ENCODE measurements at places on chromosomes 5 and 9. TPM values are rescaled to one million over a fixed set of nuclear protein-coding genes. Genes with fewer than 3 reads are reported as not detected.

Gene FGF10
- not detected for total RNA-seq

- no peak for DNase-seq
Measured at GRCh38 chr5:82952326-82952725, 124.9 kb downstream of the TMEM167A start.

DNA sequence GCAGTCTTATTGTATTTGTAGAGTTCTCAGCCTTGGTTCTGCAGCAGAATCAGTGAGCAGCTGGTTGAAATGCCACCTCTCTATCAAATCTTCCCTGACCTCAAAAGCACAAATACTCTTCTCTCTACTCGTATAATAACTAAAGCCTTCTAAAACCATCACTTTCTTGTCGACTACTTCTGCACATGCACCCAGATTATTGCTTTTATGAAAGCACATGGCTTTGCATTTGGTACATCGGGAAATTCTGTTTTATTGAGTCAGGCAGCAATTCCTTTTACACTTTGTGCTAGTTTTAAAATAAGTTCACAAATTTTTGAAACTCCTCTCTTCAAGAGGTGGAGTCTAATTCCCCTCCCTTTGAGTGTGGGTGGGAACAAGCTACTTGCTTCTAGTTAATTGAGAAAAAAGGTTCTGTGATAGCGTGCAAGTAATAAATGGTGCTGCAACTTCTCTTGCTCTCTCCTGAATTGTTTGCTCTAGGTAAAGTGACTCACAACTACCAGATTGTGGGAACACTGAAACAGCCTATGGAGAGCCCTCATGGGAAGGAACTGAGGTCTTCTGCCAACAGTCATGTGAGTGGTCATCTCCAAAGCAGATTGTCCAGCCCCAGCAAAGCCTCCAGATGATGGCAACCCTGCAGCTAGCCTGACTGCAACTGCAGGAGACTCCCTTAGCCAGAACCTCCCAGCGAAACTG is 66.0 kb upstream of the TAF1L start:
- DNase-seq = no peak

Gene PDE4D
- total RNA-seq = 25.5 TPM

Gene TMEM171
- not detected for total RNA-seq

Gene PLCXD3
- total RNA-seq = not detected

DNA sequence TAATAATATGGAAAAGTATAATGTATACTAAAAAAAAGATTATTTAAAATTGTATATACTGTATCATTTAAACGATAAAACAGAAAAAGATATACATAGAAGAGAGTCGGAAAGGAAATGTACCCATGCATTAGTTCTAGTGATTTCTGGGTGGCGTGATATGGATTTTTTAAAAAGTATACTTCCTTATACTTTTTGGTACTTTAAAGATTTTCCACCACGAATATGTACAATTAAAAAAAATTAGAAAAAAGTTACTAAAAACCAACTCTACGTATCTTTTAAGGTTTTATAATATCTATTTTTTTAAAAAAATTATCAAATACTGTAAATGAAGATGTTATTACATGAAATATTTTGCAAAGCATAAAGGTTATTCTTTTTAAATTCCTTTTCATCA is 12.3 kb downstream of the PHF19 start:
- DNase-seq = no peak

DNA sequence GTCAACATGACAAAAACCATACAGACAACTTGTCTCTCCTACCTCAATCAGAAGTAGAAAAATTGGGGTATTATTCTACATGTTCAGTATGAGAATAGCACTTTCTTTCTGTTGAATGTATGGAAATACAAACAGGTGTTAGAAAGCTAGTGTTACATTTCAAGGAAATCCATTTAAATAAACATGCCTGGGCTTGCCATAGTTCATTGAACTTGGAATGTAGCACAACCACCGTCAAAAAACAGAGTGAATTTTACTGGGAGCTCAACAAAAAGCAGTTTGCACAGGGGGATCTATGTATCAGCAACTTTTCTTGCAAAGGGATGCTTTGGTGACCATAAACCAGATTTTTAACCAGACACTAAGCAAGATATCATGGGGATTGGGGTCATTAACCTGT is 307.9 kb upstream of the SMARCA2 start:
- DNase-seq = no peak

- no peak for DNase-seq
Measured at GRCh38 chr5:140408750-140409241, 7.2 kb downstream of the ANKHD1 start.

Gene NRG2
- total RNA-seq = not detected

GRCh38 chr5:132253452-132254320 is 3.8 kb upstream of the PDLIM4 start:
- DNase-seq = no peak

DNA sequence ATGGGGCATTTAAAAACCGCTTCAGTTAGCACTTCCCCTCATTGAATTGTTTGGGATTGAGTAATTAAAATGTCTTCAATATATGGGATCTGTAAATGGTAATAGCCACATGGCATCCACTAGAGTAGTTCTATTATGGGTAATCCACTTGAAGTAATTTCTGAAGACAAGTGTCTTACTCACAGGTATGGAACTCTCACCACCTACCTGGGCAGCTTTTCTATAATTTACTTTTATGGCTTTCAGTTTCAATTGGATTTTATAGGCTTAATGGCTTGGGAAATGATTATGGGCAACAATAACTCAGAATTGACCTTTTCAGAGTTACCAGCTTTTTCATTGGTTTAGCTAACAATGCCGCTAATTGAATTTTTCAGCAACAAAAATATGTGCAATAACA is 597.9 kb downstream of the PTPRD start:
- no peak for DNase-seq

- peak; percentile 24 for DNase-seq
Measured at GRCh38 chr5:136132087-136132486, 558 bp upstream of the SMAD5 start.

GRCh38 chr5:103785569-103785968 is 223.0 kb upstream of the NUDT12 start:
- DNase-seq = no peak

Gene SPATA31A7
- total RNA-seq = not detected

DNA sequence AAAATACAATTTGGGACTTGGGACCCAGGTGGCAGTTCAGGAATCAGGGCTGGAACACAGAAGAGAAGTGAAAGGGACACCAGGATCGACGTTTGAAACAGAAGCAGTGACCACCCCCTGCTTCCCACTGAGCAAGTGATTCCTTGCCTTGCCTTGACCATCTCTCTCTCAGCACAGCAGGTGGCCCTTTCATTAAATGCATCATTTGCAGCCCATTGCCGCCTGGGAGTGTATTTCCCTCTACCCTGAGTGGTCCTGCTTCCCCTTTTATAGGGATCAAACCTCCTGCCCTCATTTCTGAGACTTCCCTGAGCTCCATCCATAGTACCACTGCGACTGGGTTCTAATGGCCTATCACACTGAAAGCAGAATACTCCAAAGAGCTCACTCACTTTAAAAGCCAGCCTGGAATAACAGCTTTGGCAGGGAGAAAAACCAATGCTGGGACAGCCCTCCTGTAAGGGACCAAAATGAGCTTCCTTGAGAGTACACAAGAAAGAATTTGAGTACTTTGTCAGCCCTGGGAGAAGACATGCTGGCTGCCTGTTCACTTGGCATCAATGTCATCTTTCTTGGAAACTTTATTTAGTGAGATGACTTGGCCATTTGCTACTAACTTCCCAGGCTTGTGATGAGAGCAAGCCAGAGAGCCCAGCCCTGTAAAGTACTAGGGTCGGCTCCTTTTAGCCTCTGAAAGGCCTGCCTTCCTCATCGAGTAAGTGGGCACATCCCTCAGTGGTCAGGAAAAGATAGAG is 149.7 kb downstream of the SLIT3 start:
- no peak for DNase-seq

DNA sequence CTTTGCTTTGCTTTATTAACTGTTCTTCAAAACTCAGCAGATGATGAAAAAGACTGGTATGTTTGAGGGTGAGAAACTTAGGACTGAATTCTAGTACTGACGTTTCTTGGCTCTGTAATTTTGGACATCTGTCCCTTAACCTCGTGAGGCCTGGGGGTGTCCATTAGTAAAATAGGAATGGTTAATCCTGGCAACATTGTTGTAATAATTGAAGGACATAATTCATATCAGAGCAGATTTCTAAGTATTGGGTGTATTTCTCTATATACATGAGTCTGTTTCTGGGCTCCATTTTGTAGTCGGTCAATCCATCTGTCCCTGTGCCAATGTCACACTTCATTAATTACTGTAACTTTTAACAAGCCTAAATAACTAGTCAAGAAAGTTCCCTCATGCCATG is 206.7 kb downstream of the MAST4 start:
- DNase-seq = no peak

DNA sequence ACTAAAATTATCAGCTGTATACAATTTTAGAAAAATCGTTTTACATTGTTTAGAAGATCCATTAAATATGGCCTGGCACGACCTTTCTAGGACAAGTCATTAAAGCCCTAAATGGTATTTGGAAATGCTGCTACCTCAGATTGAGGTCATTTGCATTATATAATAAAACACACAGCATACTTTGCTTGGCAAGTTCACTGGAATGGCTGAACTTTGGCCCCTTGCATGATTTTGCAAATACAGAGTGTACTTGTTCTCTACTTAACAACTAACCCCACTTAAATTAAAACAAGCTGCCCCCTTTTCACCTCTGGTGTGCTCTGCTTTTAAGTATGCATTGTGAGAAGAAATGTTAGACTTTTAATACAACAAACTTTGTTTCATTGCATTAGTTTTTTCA is 860.1 kb downstream of the PTPRD start:
- DNase-seq = no peak

DNA sequence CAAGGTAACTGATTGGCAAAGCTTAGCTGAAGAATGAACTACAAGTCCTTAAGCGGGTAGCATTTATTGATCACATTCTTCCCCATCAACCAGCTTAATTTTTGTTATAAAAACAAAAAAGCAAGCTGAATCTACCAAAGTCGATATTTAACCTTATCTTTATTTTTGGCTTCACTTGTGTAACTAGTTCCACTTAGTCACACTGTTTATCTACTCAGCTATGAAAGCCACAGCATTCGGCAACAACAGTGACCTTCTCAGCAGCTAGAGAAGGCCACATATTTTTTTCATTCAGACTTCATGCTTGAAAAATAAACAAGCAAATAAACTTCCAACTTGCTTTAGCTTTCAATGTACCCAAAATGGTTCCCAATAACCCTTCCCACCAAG is 69.4 kb downstream of the KLHL3 start:
- no peak for DNase-seq

- no peak for DNase-seq
Measured at GRCh38 chr9:107681988-107682387, 192.4 kb upstream of the KLF4 start.

DNA sequence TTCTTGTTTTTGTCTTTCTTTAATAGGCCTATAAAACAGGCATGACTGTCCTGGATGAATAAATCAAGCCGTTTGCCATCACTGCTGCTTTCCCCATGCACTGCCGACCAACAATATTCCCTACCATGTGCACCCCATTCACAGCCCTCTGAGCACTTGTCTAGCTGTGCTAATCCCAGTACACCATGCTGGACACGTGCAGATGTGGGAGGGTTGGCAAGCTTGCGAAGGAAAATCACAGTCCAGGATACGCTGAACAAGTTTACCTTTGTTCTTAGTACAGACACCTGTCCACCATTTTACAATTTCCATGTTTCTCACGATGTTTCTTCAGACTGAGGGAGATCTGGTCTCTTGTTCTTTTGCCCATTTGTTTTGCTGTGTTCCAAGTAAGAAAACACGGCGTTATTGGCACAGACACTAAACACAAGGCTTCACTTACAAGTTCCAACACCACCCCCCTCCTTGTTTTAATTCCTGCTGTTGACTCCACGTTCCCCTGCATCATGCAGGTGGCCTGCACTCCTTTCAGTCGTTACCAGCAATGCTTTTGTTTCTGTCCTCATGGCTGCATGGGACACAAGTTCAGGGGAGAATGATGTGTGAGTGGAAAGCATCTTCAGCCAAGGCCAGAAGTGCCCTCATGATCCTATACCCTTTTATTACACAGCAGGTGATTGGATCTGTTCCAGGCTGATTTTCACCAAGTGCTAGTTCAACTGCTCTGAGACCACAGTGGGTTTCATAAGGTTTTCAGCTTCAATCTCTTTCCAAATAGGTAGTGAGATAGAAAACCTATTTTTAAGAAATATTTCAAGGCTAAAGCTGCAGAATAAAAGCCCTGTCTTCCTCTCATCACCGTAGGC is 608.9 kb downstream of the IRX1 start:
- no peak for DNase-seq

- DNase-seq = no peak
Measured at GRCh38 chr5:132526974-132527564, 16.3 kb downstream of the IL5 start.

Gene SMIM15
- 35.7 TPM for total RNA-seq

GRCh38 chr9:81822301-81822865 is 105.8 kb upstream of the SPATA31D4 start:
- no peak for DNase-seq

DNA sequence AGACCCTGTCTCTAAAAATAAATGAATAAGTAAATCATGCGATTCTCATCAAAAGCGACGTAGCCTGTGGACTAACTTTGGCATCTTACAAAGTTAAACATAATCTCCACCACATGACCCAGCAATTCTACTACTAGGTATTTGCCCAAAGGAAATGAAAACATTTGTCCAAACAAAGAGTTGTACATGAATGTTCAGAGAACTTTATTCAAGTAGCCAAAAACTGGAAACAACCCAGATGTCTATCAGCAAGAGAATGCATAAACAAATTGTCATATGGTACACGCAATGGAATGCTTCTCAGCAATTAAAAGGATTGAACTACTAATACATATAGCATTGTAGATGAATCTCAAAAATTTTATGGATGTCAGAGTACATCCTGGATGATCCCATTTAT is 82.6 kb downstream of the ADRB2 start:
- DNase-seq = no peak

- no peak for DNase-seq
Measured at GRCh38 chr9:87556039-87556438, 58.4 kb downstream of the DAPK1 start.

Gene NKD2
- 0.16 TPM for total RNA-seq

- no peak for DNase-seq
Measured at GRCh38 chr9:36690412-36691168, 117.9 kb downstream of the MELK start.

Gene MVB12B
- total RNA-seq = 2.5 TPM

- no peak for DNase-seq
Measured at GRCh38 chr5:115932991-115933390, 29.3 kb upstream of the LVRN start.

Gene HIGD2A
- 113 TPM for total RNA-seq

DNA sequence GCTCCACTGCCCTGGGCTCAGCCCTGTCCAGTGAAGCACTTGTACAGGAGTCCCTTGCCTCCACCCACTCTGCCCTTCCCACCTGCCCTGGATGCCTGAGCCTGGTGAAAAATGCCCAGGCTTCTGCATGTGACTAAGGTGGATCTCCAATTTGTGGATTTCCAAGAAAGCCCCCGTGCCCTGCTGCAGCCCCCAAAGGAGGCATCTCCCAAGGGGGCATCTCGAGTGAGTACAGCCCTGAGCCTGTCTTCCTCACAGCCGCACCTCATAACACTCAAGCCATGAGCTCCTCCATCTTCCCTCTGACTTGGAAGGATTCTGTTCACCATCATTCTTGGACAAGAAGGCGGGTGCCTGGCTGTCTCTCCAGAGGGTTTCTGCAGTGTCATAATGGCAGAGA is 158.0 kb upstream of the PPP1R26 start:
- no peak for DNase-seq
